Calu3 (cell line): ENCODE measurements at places on chromosomes 2 and 18. TPM values are rescaled to one million over a fixed set of nuclear protein-coding genes. Genes with fewer than 3 reads are reported as not detected.
A peak's percentile ranks its signal among the peaks of the same experiment; 100 is the strongest.

GRCh38 chr2:160207271-160207670, 7.2 kb upstream of the ITGB6 start:
- peaks cover 30% of the 10 kb centered on the region for H3K36me3 ChIP-seq
- DNase-seq = no peak
- H3K27ac ChIP-seq = peak overlapping the region; percentile 96
- no peaks in the 10 kb centered on the region for H3K27me3 ChIP-seq

GRCh38 chr2:128305555-128306080, 13.1 kb downstream of the HS6ST1 start:
- H3K36me3 ChIP-seq = peaks cover 4% of the 10 kb centered on the region
- no peaks in the 10 kb centered on the region for H3K27me3 ChIP-seq
- H3K4me1 ChIP-seq = peaks cover 5% of the 10 kb centered on the region
- peak overlapping the region; percentile 21 for H3K4me3 ChIP-seq
- H3K27ac ChIP-seq = no peak overlapping the region

DNA sequence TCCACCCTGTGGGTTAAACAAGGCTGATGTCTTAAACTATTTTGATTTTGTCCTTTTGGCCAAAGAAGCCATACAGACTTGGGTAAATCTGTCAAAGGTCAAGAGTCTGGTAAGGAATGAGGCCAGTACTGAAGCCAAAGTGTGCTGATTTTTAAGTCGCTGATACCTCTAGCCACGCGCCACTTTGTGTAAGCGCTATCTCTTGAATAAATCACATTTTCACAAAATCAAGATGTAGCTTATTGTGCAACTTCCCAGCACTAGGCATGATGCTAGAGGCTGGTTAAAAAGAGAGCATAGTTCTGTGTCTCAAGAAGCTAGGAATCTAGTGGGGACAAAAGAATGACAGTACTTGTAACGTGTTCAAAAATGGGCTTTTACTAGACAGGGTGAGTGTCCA, 510.6 kb upstream of the RAB6C start:
- DNase-seq = no peak
- no peak overlapping the region for H3K27ac ChIP-seq
- H3K36me3 ChIP-seq = no peaks in the 10 kb centered on the region
- no peak overlapping the region for H3K4me3 ChIP-seq
- no peaks in the 10 kb centered on the region for H3K27me3 ChIP-seq
- no peaks in the 10 kb centered on the region for H3K4me1 ChIP-seq

DNA sequence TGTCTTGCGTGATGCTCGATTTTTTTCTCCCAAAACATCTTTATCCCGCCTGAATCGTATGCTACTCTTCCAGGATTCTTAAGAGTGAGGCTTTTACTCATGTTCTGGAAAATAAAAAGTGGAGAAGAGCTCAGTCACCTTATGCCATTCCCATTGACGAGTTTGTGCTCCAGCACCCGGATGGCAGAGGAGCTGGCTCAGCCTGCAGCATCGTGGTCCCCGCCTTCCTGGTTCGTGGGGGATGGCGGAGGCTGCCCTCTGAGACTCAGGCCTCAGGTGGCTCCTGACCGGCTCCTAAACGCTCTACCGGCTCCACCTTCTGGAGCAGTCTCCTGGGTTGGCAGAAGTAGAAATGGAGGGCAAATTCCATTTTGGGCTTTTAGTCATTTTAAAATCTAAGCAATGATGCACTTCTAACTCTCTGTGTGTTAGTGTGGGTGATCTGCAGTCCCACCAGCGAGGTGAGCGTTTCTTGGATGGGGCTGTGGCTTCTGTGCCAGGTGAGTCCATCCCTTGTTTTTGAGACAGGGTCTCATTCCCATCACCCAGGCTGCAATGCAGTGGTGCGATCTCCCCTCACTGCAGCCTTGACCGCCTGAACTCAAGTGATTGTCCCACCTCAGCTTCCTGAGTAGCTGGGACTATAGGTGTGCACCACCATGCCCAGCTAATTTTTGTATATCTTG, 27.8 kb downstream of the RTP5 start:
- no peak overlapping the region for H3K27ac ChIP-seq
- H3K4me3 ChIP-seq = no peak overlapping the region
- no peaks in the 10 kb centered on the region for H3K4me1 ChIP-seq
- DNase-seq = no peak
- H3K27me3 ChIP-seq = no peaks in the 10 kb centered on the region
- H3K36me3 ChIP-seq = peaks cover 4% of the 10 kb centered on the region

DNA sequence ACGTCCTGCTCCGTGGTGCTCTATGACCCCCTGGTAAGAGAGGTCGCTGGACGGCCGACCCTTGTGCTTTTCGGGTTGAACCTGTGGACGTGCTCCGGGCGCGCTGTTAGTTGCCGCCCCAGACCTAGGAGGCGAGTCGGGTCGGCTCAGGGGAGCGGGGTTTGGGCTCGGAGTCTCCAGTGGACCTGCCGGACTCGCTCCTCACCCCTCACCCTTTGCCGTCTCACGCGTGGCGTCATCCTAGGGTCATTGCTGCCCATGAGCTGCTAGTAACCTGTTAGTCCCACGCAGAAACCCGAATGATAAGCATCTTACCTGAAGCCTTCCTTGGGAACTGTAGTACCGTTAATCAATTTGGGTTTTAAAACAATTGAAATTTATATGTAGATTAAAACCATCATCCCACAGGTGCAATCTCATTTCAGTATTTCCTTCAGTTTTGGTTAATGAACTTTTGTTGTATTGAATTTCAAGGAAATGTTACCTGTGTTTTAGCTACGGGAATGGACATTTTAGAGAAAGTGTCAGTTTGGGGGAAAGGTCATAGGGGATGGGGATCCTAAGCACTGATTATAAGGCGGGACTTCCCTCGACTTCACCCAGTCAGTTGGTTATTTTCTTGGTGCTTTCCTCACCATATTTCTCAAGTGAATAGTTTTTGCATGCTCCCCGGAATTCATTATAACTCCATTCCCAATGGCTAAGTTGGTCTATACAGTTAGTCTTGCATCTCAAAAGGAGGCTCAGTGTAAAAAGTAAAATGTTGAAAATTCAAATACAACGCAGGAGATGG, 536 bp downstream of the ELP2 start:
- H3K4me3 ChIP-seq = peak overlapping the region; percentile 98
- no peak for DNase-seq
- H3K27me3 ChIP-seq = no peaks in the 10 kb centered on the region

DNA sequence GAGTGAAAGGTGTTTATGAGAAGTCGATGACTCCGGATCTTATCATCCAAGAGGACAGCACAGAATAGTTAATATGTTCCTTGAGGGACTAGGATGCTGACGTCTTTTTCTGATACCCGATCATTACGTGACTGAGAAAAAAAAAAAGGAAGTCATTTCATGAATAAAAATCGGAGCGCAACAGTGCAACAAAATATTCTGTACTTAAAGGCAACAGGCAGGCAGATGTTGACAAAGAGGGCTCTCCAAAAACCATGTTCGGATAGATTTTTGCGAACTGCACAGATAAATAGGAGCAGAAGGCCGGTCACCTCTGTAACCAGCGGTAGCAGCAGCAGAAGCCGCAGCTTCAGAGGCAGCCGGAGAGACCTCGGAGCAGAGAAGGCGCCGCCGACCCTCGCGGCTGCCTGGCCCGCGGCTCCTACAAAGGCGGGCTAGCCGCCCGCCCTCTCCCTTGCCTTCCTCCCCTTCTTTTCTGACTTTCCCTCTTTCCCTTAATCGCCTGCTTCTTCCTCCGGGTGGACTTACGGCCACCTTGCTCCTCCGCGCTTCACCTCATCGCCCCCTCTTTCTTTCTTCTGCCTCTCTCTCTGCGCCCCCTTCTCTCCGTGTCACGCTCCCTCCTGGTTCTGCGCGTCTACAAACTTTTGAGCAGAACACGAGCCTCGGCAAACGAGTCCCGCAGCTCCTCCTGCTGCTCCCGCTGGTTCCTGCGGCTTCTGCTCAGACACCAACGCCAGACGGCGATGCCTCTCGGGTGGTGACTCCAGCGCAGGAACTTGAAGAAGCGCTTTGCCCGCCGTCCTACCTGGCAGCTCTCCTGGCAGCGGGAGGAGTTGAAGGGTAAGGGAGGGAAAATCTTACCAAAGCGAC, at the start of gene ADCYAP1:
Gene ADCYAP1, plus strand, starts transcription at position 654 of the 873 bp plus-strand sequence. CDS start 516 bp downstream, outside the sequence.
- no peaks in the 10 kb centered on the region for H3K4me1 ChIP-seq
- peaks cover 66% of the 10 kb centered on the region for H3K27me3 ChIP-seq
- no peak for DNase-seq
- H3K4me3 ChIP-seq = no peak within 1 kb of the TSS
- no peaks in the 10 kb centered on the region for H3K36me3 ChIP-seq

- no peak overlapping the region for H3K27ac ChIP-seq
- H3K27me3 ChIP-seq = no peaks in the 10 kb centered on the region
- H3K36me3 ChIP-seq = no peaks in the 10 kb centered on the region
- H3K4me3 ChIP-seq = no peak overlapping the region
- no peak for DNase-seq
Observed at GRCh38 chr2:122843503-122843902, 1088.1 kb downstream of the TSN start.

DNA sequence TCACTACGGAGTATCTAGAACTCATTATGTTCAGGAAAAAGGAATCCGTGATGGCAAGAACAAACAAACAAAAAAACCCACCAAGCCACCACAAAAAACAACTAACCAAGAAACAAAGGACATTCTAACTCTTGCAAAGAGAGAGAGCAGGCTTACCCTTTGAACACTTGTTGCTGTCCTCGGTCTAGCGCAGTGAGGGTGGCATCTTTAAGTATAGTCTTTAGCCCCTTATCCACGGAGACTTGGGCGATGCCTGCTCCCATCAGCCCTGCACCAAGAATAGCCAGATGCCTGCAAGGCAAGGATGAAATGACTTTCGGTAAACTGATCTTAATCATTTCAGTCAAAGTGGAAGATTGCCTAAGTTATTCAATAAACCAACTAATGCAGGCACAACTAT, 31.0 kb downstream of the GAREM2 start:
- no peak for DNase-seq
- no peak overlapping the region for H3K4me3 ChIP-seq
- H3K27me3 ChIP-seq = no peaks in the 10 kb centered on the region
- peaks cover 33% of the 10 kb centered on the region for H3K36me3 ChIP-seq

Gene RIT2
- not detected in 2 replicates for total RNA-seq

Gene SCG2
- 0.52 and 0.56 TPM in 2 replicates for total RNA-seq

Gene SCYGR4
- total RNA-seq = 0.22 TPM in 1 of 2 replicates, not detected in the other

Gene ALK
- not detected in 2 replicates for total RNA-seq

Gene MAP3K19
- total RNA-seq = not detected in 2 replicates
